ENCODE measurements at places on chromosomes 2 and 18. TPM values are rescaled to one million over a fixed set of nuclear protein-coding genes. Genes with fewer than 3 reads are reported as not detected.

GRCh38 chr2:33136566-33136965 lies 189.8 kb downstream of the LTBP1 start:
- H3K36me3 ChIP-seq, result no peaks in the 10 kb centered on the region
- H3K4me3 ChIP-seq, result no peak overlapping the region
- DNase-seq, result no peak
- H3K27ac ChIP-seq, result no peak overlapping the region
- H3K27me3 ChIP-seq, result no peaks in the 10 kb centered on the region

DNA sequence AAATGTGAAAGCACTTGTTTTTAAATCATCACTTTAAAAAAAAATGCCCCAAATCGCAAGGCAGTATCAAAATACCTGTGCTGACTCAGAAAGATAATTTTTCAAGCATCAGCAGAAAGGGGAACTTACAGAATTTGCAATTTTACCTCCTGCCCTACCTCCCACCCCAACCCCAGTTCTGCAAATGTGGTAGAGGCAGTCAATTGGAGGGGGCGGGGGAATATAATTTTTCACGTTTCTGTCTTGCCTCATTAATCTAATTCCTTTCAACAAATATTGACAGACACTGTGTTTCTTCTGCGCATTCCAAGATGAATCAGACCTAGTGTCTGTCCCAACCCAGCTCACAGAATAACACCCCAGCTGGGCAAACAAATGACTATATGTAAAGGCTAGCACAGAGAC lies 76.8 kb downstream of the ALPK2 start:
- peak; percentile 2 for DNase-seq
- H3K27me3 ChIP-seq, result no peaks in the 10 kb centered on the region
- H3K4me3 ChIP-seq, result no peak overlapping the region
- H3K36me3 ChIP-seq, result no peaks in the 10 kb centered on the region
- H3K4me1 ChIP-seq, result peaks cover 48% of the 10 kb centered on the region

DNA sequence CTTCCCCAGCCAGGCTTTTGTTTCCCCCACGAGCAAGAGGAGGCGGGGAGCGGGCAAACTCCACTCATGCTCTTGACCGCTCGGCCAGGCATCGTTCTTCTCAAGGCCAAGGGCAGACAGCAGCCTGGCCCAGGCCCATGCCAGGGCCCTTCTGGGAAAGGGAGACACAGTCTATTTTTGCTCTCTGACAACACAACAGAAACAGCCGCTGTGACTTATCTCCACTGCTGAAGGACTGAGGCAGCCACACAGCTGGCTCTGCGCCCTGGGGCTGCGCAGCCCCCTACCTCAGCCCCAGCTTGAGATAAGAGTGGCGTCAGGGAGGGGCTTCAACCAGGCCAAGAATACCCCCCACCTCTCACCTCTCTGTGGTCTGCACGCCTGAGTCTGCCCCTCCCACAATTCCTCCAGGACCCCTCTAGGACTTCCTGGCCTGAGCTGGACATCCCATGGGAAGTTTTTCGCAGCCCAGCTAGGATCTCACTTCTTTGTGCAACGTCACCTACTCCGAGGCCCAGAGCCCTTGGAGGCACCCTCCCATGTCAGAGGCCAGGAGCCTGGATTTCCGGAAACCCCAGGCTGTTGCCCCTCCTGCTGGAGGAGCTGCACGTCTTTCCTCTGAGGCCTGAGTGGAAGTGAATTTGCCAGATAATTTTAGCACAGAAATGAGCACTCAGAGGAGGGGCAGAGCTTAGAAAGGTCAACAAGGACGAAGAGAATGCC lies 118.9 kb upstream of the OTOS start:
- no peak for DNase-seq
- peaks cover 23% of the 10 kb centered on the region for H3K4me1 ChIP-seq
- no peaks in the 10 kb centered on the region for H3K36me3 ChIP-seq
- no peak overlapping the region for H3K27ac ChIP-seq

GRCh38 chr2:10859278-10859677 lies 46.7 kb upstream of the PDIA6 start:
- no peak overlapping the region for H3K27ac ChIP-seq
- no peak for DNase-seq
- H3K4me1 ChIP-seq, result no peaks in the 10 kb centered on the region
- H3K36me3 ChIP-seq, result no peaks in the 10 kb centered on the region

DNA sequence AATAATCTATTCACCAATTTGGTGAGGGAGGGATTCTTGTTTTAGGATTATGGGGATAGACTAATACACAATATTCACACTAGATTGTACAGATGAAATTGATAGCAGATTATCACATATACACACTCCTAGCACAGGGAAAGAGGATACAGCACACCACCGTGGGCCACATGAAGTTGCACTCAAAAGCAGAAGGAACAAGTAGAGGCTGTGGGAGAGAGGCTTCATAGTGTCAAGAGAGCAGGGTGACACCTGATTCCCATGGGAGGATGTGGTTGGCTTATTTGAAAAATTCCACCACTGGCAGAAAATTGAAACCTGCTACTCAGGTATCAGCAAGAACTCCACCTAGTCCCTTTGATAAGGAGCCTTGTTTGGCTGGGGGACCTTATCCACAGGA lies 395.6 kb downstream of the SPAG16 start:
- no peaks in the 10 kb centered on the region for H3K36me3 ChIP-seq
- no peak for DNase-seq
- H3K27ac ChIP-seq, result no peak overlapping the region
- no peak overlapping the region for H3K4me3 ChIP-seq

- no peak for DNase-seq
- 0 out of 2 replicates have a peak, but pooled peaks cover 4% of the 10 kb centered on the region for H3K27me3 ChIP-seq
- peaks cover 6% of the 10 kb centered on the region for H3K4me1 ChIP-seq
- H3K36me3 ChIP-seq, result no peaks in the 10 kb centered on the region
Observed at GRCh38 chr2:10914272-10914693, 2.5 kb downstream of the KCNF1 start.

- H3K36me3 ChIP-seq, result no peaks in the 10 kb centered on the region
- H3K27ac ChIP-seq, result no peak overlapping the region
- no peak overlapping the region for H3K4me3 ChIP-seq
Observed at GRCh38 chr2:141186413-141187074, 944.3 kb downstream of the LRP1B start.

DNA sequence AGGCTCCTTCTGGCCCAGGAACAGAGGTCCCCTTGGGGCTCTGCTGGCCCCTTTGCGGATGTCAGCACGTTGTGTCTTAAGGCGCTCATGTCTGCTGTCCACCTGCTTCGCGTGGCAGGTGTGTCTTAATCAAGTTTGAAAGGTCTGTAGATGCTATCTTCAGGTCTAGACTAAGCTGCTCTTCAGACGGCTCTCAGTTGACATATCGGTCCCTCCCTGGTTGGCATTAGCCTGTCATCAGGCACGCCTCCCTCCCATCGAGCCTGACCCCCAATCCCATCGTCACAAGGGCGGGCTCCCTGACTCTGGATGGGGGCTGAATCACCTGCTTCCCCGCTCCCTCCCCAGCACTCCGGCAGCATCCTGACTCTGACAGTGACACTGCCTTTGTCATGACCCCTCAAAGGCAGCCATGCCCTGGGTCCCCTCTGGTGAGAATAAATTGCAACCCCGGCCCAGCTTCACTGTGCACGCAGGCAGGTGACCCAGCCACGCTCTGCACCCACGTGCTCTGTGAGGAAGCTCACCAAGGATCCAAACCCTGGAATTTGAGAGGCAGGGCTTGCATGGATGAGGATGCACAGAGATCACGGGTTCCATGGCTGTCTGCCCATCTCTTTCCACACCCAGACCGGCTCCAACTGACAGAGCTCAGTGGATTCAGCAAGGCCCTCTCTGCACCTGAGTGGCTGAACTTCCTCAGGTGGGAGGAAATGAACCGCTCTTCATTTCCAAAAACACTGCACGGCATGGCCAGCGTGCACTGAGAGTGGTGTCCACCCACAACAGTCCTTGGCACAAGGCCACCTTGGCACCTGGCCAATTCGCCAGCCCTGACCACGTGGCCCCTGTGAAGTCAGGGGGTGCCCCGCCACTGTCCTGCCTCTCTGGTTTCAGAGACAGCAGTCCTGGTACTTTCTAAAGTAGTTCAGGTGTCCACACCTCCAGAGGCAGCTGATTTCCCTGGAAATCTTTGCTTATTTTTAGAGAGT lies 110.2 kb upstream of the GPC1 start:
- no peak overlapping the region for H3K27ac ChIP-seq
- H3K36me3 ChIP-seq, result no peaks in the 10 kb centered on the region
- H3K4me1 ChIP-seq, result no peaks in the 10 kb centered on the region
- H3K27me3 ChIP-seq, result peaks cover 90% of the 10 kb centered on the region

GRCh38 chr18:41410006-41410405 lies 545.0 kb upstream of the PIK3C3 start:
- no peaks in the 10 kb centered on the region for H3K4me1 ChIP-seq
- H3K36me3 ChIP-seq, result no peaks in the 10 kb centered on the region
- no peak overlapping the region for H3K27ac ChIP-seq
- no peak for DNase-seq
- H3K4me3 ChIP-seq, result no peak overlapping the region

GRCh38 chr2:70356941-70357683 lies 55.2 kb upstream of the FAM136A start:
- peaks cover 55% of the 10 kb centered on the region for H3K4me1 ChIP-seq
- H3K4me3 ChIP-seq, result no peak overlapping the region
- no peak for DNase-seq
- peak overlapping the region; percentile 70 for H3K27ac ChIP-seq
- H3K36me3 ChIP-seq, result peaks cover 7% of the 10 kb centered on the region

DNA sequence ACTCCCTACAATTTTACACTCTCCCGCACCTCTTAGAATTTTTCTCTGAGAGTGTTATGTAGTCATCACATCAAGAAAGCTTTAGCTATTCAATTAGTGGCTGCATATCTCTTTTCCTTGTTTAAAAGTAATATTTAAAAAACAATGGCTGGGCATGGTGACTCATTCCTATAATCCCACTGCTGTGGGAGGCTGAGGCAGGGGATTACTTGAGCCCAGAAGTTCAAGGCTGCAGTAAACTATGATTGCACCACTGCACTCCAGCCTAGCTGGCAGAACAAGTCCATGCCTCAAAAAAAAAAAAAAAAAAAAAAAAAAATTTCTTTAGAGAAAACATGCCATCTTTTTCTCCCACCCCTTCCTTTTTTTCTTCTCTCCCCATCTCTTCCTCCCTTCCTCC lies 44.3 kb downstream of the AQP4 start:
- no peaks in the 10 kb centered on the region for H3K27me3 ChIP-seq
- no peak for DNase-seq
- H3K4me3 ChIP-seq, result no peak overlapping the region
- H3K4me1 ChIP-seq, result no peaks in the 10 kb centered on the region
- no peaks in the 10 kb centered on the region for H3K36me3 ChIP-seq
- no peak overlapping the region for H3K27ac ChIP-seq

DNA sequence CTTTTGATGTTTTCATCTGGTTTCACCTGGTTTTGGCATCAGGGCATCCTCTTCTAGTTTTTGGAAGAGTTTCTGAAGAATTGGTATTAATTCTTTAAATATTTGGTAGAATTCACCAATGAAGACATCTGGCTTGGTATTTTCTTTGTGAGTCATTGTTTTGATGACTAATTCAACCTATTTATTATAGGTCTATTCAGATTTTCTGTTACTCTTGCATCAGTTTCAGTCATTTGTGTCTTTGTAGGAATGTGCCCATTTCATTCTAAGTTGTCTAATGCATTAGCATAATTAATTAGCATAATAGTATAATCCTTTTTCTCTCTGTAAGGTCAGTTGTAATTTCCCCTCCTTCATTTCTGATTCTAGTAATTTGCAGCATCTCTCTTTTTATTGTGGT lies 8.0 kb downstream of the GNLY start:
- H3K27me3 ChIP-seq, result no peaks in the 10 kb centered on the region
- peak overlapping the region; percentile 1 for H3K4me3 ChIP-seq
- no peaks in the 10 kb centered on the region for H3K36me3 ChIP-seq
- DNase-seq, result peak; percentile 76
- H3K27ac ChIP-seq, result peak overlapping the region; percentile 98

DNA sequence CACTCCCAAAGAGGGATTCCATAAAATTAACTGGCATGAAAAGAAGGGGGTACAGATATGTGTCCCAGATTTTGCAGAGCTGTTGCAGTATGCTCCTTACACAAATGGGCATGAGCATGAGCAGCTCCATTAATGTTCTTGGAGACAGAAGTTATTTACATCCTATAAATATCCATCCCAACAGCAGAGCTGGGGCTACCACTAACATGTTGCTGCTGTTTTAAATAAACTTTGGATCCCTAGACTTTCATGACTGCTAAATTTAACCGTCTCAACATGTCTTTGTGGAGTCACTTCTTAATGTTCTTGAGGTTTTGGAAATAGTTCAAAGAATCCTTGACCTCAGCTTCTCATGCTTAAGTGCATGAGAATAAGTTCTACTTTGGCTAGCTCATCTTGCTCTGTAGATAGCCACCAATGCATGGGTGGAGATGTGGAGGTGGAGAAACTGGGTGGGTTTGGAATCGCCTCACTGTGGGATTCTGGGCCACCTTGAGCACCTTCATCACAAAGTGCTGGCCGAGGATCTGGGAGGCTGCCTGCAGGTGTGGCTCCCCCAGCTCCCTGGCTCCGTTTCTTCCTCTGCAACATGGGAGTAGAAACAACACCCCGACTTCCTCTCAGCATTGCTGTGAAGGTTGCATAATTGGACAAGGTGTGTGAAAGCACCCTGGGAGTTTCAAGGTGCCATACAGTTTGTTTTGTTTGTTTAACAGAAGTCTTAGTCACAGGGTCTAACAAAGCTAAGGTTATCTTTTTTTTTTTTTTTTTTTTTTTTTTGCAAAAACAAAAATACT lies 307.2 kb downstream of the MYCN start:
- no peak overlapping the region for H3K27ac ChIP-seq
- no peak overlapping the region for H3K4me3 ChIP-seq
- DNase-seq, result no peak
- peaks cover 30% of the 10 kb centered on the region for H3K27me3 ChIP-seq

DNA sequence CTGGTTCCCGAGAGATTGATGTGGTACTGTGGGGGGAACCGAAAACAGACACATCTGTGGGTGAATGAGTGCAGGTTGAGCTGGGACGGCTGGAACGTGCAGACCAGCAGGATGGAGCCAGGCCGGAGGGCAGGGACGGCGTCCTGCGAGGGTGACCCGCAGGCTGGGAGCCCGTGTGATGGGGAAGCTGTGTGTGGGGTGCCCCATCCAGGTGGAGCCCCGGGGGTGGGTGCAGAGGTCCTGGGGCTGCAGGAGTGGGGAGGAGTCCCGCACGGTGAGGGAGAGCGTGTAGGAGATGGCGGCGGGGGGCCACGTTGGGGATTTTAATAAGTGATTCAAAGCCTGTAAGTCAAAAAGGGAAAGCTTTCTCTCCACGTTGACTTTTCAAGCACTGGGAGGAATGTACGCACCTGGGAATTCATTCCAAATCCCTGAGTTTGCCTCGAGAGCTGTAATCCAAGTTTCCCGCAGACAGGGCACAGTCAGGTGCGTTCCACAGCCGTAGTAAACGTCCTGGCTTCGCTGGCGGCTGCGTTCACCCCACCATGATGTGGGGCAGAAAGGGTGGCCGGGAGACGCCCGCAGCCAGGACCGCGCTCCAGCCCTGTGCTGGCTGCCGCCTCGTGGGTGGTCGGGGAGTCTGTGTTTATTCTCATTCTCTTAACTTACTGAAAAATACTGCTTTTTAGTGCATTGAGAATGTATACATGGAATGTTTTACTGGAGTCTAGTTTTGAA lies 54.0 kb downstream of the NFATC1 start:
- H3K27ac ChIP-seq, result no peak overlapping the region
- no peak overlapping the region for H3K4me3 ChIP-seq
- H3K4me1 ChIP-seq, result no peaks in the 10 kb centered on the region

Gene TUBA4B
- total RNA-seq, result not detected

Gene ZNF407
- total RNA-seq, result 13.4 TPM

Gene CEP76
- total RNA-seq, result 15.1 TPM

Gene PDCL3
- total RNA-seq, result 23.5 TPM

Gene TCF4
- 0.74 TPM for total RNA-seq

Gene SPC25
- 20.7 TPM for total RNA-seq

Gene ANTXR1
- total RNA-seq, result 36.1 TPM

Gene THSD7B
- not detected for total RNA-seq

Gene MAP4K3
- total RNA-seq, result 38.4 TPM

Gene BMP10
- not detected for total RNA-seq
